ENCODE measurements at places on chromosomes 6 and 20.
A peak's percentile ranks its signal among the peaks of the same experiment; 100 is the strongest.

DNA sequence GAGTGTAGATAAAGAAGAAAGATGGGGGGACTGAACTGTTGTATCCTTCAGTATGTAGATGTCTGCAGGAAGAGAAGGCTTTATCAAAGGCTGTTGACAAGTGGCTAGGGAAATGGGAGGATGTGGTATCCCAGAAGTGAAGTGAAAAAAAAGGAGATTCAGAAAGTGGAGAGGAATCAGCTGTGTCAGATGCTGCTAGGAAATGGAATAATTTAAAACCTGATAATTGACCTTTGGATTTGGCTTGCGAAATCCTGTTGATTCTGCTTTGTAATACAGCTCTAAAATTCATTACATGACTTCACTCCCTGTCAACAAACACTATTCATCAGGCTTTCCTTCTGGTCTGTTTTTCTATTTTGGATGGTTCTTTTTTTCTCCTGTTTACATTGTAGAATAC is 41.7 kb downstream of the PHF3 start:
- no peak for DNase-seq

- no peak for DNase-seq
Observed at GRCh38 chr20:34210271-34210670, 31.0 kb upstream of the ASIP start.

DNA sequence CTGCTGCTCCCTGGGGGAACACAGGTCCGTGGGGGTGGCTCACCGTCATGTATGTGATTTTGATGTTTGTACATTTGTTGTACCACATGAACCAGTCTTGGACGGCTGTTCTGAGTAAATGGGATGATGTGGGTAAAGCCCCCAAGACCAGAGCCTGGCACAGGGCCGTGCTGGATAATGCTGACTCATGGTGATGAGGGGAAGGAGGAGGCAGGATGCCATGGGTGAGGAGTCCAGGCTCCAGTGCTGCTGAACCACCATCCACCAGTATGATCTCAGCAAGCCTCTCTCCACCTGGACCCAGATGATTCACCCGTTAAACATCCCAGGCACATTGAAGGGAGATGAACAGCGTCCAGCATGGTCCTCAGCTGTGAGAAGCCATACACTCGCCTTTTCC is 9.6 kb upstream of the APCDD1L start:
- DNase-seq, result no peak

- DNase-seq, result no peak
Observed at GRCh38 chr6:31037169-31037568, 26.9 kb downstream of the MUC22 start.

DNA sequence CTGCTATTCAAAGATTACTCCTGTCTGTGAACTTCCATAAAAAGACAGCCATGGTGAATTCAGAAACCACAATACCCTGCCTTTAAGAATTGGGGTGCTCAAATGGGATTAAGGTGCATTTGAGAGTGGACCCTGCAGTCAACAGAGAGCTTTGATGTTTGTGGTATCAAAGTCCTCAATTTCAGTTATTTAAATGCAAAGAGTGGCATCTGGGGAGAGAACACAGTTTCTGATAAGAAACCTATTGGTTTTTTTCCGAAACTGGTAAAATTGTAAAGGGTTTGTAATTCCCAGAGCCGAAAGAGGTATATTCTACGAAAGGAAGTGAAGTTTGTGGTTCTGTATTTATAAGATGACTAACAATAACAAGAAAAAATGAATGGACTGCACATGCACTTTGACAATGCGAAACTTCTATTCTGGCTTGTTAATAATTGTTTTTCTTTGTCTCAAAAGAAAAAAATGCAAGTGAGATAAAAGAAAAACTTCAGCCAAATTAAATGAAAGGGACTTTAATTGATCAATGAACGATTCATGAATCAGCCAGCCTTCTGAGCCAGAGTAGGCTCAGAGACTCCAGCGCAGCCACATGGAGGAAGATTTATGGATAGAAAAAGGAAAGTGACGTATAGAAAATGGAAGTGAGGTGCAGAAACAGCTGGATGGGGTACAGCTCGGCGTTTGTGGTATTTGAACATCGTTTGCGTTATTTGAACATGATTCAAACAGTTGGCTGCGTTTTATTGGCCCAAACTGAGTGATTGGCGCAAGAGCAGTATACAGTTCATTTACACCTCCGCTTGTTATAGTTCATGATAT is 70.5 kb upstream of the DUSP22 start:
- no peak for DNase-seq

DNA sequence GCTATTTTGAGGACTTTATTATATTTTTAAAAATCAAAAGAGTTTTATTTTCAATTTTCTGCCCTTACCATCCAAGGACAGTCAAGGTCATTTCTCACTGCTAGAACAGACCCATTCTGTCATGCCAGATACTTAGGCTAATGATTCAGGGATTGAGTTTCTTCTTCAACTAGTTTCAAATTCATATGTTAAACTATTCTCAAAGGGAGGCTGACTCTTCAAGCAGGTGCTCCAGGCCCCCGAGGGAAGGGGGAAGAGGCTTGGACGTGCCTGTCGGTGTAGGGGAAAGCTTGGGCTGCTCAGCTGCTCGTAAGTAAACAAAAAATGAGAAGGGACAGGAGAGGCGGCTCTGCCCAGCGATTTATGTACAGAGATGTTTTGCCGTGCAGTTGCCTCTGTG is 69.4 kb upstream of the MYLIP start:
- no peak for DNase-seq

- DNase-seq, result no peak
Observed at GRCh38 chr6:8579372-8579771, 144.0 kb upstream of the SLC35B3 start.

DNA sequence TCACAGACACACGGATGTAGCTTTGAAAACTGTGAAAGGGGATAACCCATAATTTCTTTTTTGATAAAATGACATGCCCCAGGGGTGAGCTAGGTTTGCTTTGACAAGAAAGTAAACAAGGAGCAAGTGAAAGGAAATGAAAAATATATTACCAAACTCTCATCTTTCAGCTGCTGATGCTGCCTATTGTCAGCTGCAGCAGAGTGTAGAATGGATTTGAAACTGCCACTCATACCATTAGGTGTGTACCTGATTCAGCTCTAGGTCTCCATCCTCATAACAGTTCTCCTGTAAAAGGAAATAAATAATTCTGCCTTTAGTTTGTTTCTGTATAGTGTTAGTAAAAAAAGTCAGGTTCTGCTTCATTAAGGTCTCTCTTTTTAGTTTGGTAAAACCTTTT is 415.1 kb upstream of the MARCKS start:
- DNase-seq, result no peak

DNA sequence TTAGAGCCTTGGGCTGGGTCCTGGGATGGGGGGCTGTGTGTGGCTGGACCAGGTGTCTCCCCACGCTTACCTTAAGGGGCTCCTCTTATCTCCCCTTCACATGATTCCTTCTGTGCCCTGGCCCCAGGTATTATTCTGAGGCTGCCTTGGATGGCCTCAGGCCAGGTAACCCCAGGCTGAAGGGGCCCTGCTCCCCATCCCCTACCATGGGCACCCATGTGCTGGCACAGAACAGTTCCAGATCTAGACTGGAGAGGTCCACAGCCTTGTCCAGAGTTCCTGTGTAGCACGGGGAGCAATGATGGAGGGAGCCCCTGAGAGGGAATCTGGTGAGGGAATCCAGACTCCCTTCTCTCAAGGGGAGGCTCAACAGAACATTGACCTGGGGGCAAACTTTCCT is 32.1 kb downstream of the MOCS1 start:
- DNase-seq, result no peak

GRCh38 chr6:108689272-108690161 is 128.8 kb downstream of the FOXO3 start:
- DNase-seq, result peak; percentile 88

DNA sequence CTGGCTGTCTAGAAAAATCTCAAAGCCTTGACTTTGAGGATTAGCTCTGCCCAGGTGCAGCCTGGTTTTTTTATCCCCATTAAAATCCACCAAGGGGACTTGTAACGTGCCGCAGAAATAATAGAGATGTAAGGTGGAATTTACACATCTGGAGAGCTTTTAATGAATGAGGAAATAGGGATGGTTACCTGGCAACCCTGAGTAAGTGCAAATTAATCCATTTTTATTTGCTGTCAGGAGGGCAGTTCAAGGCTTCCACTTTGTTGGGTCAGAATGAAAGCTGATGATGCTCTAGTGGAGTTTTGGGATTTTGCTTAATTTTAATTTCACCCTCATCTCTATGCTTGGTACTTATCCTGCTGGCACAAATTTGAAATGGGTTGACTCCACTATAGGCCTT is 163.4 kb upstream of the CEP162 start:
- no peak for DNase-seq

GRCh38 chr6:43723737-43724295 is 36.2 kb upstream of the MRPS18A start:
- peak; percentile 69 for DNase-seq

DNA sequence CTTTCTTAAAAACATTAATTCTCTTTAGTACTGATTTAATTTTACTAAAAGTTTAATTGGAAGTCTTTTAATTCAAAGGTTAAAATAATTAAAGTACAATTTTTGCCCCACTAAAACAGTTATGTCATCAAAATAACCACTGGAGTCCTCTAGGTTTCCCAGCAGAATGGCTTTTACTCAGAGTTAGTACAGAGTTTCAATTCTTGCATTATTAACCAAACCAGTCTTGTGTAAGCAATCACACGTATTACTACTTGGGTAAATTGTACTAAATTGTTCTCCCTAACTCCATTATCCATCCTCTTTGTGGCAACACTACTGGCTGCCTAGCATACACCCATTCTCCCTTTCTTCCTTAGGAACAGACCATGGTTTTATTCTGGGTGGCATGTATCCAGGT is 36.9 kb downstream of the CDK19 start:
- DNase-seq, result no peak

- no peak for DNase-seq
Observed at GRCh38 chr6:1605893-1606779, 3.6 kb upstream of the FOXC1 start.

GRCh38 chr20:37317316-37317715 is 27.9 kb downstream of the MANBAL start:
- DNase-seq, result no peak

- DNase-seq, result peak; percentile 29
Observed at GRCh38 chr20:53162251-53162835, 190.2 kb downstream of the TSHZ2 start.

GRCh38 chr6:18507018-18507415 is 119.9 kb downstream of the RNF144B start:
- DNase-seq, result no peak

DNA sequence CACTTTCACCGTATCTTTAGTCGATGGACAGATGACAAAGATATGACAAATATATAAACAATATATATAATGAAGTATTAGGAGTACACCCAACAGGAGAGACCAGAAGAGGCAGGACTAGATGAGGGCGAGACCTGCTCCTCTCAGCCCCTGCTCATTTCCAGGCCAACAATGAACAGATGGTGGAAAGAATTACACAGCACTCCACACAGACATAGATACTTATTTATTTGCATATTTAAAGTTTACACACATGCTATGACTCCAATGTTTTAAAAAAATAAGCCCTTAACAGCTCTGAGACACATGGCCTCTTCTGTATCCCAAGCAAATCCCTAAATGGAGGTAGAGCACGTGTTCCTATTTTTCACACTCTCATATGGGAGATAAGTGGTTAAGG is 10.4 kb downstream of the FAM210B start:
- DNase-seq, result no peak

DNA sequence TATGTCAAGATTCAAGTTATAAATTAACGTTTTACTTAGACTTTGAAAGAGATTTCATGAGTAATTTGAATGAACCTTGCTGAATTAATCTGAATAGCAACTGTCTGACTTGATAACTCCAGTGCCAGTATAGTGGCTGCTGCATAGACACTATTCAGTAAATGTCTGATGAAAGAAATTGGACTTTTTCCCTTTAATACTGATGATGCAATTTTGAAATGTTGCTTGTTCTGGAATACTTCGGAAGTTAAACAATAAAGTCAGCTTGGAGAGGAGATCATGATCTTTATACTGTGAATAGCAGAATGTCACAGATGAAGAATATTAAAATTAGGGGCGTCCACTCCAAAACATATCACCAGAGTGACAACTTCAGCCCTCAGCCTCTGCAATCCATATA is 3.6 kb upstream of the PGBD1 start:
- no peak for DNase-seq

DNA sequence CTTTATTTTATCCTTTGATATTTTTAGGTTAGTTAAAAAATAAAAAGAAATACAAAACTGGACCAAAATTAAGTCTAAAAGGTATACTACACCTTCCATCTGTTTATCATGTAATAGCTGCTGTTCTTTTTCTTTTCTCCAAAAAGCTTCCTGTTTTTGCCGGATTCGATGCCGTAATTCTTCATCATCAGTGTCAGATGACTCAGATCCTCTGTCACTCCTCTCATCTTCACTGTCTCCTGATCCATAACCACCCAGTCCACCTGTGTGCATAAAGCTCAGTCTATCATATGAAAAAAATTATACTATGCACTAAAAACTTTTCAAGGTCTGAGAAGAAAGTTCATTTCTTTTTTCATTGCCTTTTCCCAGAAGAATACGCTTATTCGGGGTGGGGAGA is 8.5 kb upstream of the COQ3 start:
- no peak for DNase-seq

DNA sequence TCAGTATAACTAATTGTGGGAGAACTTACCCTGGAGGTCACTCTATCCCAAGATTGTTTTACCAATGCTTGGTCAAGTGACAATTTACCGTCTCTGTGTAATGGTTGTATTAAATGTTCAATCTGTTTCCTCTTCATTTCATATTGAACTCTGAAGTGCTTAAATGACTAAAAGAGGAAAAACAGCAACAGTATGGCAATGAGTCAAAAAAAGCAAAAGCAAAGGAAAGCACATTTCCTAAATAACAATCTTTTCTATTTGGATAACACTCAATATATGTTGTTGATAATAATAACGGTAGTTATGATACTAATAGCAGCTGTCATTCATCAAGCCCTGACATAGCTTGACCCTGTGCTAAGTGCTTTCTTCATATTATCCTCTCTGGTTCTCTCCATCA is 152.4 kb downstream of the SYNE1 start:
- no peak for DNase-seq

GRCh38 chr6:101286146-101286545 is 107.4 kb upstream of the GRIK2 start:
- DNase-seq, result no peak

DNA sequence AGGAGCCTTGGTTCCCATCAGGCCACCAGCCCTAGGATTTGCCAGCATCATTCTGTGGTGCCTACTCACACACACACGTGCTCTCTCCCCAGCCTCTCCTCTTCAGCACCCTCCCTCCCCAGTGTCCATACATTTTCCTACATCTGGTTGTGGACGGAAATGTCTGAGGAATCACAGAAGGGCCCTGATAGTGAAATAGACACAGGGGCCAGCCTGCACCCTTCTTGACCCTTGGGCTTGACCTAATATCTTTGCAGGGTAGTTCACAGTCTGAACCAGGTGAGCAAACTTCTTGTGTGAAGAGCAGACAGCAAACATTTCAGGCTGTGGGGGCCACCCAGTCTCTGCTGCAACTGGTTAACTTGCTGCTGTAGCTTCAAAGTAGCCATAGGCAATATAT is 108.5 kb upstream of the NXT1 start:
- DNase-seq, result no peak

GRCh38 chr6:51842804-51843378 is 244.5 kb downstream of the PKHD1 start:
- no peak for DNase-seq
